ENCODE measurements at places on chromosomes 4 and X.

DNA sequence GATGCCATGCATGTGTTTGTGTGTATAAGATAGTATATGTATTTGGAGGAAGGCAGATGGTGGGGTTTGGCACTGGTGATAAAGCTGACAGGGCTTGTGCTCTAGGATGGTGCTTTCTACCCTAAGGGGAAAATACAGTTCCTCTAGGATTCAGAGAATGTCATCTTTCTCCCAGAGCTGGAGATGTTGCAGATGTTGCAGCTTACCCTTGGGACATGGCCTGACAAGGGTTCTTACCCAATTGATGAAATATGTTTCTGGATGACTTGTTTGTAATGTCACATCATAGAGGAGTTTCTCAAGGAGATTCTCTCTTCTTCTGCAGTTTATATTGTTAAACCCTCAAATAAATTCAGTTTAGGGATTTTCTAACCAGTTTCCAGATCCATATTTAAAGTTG lies 52.5 kb upstream of the PITX2 start:
- ATAC-seq = no peak

- no peak for ATAC-seq
Measured at GRCh38 chr4:38078590-38079421, 118.6 kb downstream of the PTTG2 start.

- no peak for ATAC-seq
Measured at GRCh38 chr4:122652379-122652778, 31.5 kb upstream of the IL21 start.

DNA sequence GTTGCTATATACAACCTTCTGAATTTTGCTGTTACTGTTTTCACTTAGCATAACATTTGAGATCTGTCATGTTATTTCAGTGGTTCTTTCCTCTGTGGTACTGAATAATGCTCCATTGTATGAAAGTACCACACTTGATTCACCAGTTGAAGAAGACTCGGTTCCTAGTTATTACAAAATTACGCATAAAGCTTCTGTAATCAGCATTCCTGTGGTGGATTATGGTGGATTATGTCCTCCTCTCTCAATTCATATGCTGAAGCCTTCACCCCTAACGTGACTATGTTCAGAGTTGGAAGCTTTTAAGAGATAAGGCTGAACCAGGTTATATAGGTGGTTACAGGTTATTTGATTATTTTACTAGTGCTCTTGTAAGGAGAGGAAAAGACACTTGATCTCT lies 2143.5 kb upstream of the AGA start:
- ATAC-seq = no peak

DNA sequence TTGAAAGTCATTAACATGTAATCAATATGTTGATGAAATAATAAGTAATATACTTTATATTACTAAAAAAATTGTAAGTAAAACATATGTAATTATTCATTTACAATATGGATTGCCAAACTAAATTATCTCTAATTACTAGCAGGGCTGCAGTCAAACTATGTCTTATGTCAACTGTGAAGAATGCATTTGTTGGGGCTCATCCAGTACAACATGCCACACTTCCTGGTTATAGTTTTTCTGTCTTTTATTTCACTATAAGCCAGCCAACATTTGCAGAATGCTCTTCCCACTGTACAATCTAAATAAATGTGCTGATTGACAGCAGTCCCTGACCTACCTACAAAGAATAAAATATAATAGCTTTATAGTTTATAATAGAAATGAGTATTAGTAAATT lies 975.4 kb upstream of the NDST4 start:
- no peak for ATAC-seq

- ATAC-seq = peak; percentile 51
Measured at GRCh38 chr4:40976343-40976742, 226.6 kb downstream of the NSUN7 start.

- no peak for ATAC-seq
Measured at GRCh38 chr4:121564840-121565375, 131.9 kb downstream of the ANXA5 start.

- no peak for ATAC-seq
Measured at GRCh38 chr4:1602655-1603412, 81.3 kb downstream of the FAM53A start.

Data from gastroesophageal sphincter (tissue), 4 donors.